ENCODE measurements at places on chromosomes 1 and 21.
A peak's percentile ranks its signal among the peaks of the same experiment; 100 is the strongest.

DNA sequence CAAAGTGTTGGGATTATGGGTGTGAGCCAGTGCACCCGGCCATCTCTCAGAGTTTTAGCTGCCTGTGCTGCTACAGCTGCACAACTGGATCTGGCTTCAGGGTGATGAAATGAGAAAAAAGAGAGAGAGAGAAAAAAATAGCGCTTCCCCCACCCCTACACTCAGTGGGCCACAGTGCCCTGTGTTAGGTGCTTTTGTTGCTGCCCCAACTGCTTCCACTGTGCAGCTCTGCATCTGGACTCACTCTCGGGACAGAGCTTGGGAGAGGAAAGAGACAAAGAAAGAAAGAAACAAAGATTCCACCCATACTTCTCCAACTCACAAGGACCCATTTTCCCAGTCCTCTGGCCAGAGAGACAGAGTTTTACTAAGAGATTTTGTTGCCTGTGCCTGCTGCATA lies 50.4 kb downstream of the INAVA start:
- DNase-seq: no peak

- DNase-seq: peak; percentile 82
Observed at GRCh38 chr1:230849451-230850224, 18.7 kb downstream of the C1orf198 start.

- no peak for DNase-seq
Observed at GRCh38 chr1:200737647-200738291, 924 bp upstream of the CAMSAP2 start.

DNA sequence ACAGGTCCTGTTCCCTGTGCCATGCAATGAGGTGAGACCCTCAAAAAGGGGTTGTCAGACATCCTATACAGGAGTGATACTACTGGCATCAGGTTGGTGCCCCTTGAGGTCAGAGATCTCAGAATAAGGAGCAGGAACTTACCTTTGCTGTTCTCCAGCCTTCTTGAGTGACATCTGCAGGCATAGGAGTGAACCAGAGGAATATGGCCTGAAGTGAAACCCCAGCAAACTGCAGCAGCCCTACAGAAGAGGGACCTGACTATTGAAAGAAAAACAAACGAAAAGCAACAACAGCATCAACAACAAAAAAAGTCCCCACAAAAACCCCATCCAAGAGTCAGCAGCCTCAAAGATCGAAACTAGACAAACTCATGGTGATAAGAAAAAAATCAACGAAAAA lies 74.5 kb downstream of the CHD1L start:
- no peak for DNase-seq

- peak; percentile 60 for DNase-seq
Observed at GRCh38 chr1:173473599-173474011, 3.5 kb upstream of the PRDX6 start.

GRCh38 chr1:27349784-27350662 lies 8.2 kb downstream of the SYTL1 start:
- DNase-seq: peak; percentile 59

DNA sequence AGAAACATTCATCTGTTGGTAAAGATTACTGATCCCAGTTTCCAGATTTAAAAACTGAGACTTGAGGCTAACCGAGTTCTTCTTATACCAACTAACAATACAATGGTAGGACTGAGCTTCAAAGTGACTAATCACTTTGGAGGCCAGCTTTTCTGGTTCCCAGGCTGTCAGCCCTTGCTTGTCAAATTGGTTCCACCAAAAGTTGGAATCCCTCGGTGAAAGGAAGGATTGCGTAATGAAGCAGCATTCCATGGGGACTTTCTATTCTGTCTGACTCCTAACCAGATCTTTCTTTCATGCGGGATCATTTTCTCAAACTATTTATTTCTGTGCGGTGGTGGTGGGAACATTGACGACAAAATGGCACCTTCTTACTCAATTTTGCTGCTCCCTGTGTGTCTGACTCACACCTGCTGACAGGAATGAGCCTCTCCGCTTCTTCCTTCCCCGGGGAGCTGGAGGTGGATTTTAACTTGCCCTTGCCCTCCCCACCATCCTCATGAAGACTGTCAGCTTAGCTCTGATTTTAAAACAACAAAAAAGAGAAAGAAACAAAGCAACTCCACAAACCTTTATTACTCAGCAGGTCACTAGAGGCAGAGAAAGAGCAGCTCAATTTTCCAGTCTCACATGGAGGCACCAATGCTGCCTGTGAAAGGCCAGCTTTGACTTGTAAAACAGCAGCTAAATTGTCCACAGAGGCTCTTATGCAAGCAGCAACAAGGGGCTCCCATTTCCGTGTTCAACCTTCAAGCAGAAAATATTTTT lies 32.9 kb upstream of the RASAL2 start:
- DNase-seq: peak; percentile 54

- DNase-seq: peak; percentile 99
Observed at GRCh38 chr1:238409191-238409850, 518.6 kb upstream of the ZP4 start.

DNA sequence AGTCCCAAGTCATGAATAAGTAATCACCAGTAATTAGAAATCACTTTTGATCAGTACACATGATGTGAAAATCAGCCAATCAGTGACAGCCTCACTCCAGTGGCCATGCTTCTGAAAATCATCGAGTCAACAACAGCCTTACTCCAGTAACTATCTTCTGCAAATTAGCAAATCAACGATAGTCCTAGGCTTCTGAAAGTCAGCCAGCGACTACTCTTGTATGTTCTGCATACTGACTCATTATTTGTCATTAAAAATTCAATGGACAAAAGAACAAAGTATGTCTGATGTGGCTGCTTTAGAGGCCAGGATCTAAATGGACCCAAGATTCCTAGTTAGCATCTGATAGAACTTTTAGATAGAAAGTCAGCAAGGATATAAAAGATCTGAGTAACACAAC lies 102.5 kb downstream of the GPR52 start:
- DNase-seq: peak; percentile 27

DNA sequence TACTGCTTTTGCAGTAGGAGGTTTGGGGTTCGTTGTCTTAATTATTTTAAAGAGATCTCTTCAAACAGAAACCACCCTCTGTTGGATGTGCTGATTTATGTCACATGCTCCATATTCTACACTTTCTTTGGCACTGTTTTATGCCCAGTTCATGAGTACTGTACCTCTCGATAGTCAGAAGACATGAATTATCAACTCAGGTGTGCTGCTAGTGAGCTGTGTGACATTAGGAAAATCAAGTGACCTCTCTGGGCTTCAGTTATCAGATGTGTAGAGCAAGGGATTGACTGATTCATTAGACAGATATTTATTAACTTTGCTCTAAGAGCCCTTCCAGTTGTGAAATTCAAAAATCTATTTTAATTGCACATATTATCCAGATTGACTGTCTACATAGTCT lies 2.1 kb upstream of the AHCTF1 start:
- DNase-seq: no peak

DNA sequence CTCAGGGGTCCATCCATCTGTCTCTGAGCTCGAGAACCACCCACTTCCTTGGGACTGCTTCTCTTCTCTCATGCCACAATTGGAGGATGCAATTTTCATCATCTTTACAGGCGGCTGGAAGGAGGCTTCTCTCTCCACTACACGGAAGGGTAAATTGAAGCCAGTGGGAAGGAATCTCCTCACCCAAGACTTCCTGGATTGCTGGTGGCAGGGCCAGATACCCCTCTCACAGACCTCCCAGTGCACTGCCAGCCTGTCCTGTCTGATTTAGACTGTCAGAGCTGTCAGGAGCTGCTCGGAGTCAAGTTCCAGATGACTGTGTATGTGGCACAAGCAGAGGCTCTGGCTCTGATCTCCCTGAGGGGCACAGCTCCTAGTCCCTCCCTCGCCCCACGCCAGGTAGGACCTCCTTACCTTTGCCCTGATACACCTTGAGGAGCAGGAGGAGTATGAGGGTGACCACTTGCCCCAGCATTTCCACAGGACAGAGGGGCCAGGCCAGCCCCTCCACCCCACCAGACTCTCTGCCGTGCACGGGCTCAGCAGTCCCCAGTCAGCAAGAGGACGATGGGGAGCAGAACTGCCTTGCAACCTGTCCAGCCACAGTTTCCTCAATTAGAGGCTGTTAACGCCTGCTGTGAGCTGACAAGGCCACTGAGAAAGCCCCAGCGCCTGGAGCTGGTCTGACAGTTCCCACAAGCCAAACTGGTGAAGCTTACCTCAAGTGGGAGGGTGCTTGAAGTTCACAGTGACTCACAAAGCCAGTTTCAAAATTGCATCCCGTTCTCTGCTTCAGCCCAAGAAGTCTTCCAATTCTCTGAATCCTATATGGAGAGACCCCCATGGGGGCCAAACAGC lies at the start of gene CD244:
Gene CD244 (minus strand): TSS at position 685 of the 858 bp plus-strand sequence. CDS start 210 bp downstream, at position 475.
- no peak for DNase-seq

DNA sequence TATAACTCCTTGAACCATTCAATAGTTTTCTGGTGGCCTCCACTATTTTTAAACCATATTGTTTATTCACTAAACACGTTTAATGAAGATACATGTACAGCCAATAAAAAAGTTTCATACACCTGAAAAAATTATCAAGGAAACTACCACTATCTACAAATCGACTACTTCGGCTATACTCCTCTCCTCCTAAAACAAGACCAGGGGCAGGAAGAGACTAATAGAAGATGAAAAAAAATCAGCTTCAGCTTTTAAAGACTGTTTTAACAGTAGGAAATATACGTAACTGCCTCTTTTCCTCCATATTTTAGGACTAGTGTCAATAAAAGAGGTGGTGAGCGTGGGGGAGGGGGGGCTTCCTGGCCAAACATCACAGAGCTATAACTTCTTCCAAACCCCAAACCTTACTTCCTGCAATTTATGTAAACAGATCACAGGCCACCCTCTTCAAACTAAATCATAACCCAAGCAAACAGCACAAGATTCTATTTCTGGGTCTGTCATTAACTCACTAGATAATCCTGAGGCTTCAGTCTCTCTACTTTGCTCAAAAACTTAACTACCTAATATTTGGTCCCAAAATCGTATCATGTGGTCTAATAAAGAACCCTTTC lies 15.1 kb downstream of the FOXJ3 start:
- DNase-seq: no peak

DNA sequence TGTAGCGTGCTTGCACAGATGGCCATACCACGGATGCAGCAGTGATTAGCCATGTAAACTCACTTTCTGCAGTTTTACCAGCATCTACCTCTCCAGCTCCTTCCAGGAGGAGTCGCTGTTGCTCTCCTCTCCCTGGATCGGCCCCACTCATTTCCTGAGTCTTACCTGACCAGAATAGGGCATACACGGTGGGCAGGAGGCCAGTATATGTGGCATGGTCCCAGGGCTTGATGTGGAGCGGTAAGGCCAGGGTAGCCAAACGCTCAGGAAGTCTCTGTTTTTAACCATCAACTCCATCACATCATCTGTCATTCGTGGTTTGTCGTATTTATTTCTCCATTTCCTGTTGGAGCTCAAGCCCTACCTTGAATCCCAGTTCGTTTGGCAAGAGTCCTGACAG lies 163.4 kb upstream of the USP24 start:
- peak; percentile 52 for DNase-seq

DNA sequence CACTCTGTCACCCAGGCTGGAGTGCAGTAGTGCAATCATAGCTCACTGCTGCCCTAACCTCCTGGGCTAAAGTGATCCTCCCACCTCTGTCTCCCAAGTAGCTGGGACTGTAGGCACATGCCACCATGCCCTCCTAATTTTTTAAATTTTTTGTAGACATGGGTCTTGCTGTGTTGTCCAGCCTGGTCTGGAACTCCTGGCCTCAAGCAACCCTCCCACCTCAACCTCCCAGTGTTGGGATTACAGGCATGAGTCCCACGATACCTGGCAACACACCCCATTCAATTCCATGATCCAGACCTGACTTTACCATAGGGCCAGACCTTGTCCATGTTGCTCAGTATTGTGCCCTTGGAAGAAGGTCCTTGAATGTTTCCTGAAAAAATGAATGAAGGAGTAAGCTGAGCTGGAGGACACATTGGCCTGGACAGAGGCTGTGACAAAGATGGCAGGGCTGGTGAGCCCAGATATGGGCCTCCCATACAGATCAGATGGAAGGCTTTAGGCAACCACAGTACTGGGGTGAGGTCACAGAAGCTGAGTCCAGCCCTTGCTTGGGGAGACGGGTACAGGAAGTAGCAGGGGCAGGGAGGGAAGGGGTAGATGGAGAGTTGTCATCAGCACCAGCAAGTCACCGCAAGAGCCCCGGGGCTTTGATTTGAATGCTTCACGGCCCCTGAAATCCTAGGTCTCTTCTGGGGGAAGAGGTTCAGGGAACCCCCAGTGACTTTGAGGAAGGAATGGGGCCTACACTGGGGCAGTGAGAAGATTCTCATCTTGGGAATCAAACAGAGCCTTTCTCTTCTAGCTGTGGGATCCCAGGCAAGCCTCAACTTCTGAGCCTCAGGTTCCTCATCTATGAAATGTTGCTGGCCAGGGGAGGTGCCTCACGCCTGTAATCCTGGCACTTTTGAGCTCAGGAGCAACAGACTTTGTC lies 40.1 kb upstream of the DMBX1 start:
- DNase-seq: no peak

- peak; percentile 71 for DNase-seq
Observed at GRCh38 chr1:171610385-171610784, 11.7 kb upstream of the MYOCOS start.

DNA sequence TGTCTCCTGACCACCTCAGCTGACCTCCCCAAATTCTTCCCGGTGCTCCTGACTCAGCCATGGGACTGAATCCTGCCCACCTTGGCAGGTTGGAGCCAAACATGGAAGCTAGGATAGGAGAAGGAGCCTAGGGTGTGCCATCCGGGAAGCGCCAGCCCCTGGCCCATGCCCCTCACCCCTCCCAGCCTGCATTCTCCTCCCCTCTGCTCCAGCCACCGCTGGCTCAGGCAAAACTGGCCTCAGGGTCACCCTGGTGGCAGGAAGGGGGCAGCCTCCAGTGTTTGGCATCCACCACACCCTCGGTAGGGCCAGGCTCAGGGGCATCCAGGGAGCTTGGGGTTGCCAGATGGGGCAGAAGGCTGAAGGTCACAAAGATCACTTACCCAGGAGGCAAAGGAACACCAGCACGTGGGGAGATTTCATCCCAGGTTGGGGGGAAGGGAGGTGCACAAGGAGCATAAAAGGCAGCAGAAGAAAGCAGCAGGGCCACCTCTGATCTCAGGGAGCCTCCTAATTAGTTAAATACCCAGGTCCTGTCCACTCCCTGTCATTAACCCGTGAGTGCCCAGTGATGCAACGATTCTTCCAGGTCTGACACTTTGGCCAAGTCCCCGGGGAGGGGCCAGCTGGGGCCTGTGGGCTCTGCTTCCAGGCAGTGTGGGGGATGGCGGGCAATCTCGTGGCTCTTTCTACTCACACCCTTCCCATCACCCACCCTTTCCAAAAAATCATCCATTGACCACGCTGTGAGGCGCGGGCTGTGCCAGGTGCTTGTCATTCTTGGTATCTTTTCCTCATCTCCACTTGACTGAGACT lies at the start of gene PLA2G2E:
Gene PLA2G2E (minus strand): TSS at position 481 of the 816 bp plus-strand sequence. CDS start 58 bp downstream, at position 423.
- DNase-seq: no peak

- no peak for DNase-seq
Observed at GRCh38 chr1:60394436-60394835, 320.9 kb upstream of the C1orf87 start.

DNA sequence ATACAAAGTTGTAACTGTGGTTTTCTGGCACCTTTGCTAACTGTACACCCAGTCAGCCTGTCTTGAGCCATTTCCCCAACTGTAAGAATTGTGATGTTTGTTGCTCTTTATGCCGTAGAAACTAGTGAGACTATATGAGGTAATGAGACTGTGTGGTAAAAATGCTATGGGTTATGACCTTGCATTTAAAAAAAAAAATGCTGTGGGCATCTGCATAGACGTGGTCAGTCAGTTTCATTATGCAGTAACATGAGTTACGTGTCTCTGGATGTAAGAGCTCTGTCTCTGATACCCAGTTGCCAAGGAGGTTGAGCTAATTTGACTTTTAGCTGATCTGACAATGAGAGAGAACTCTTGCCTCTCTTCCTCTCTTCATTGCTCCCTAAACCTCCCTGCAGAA lies 80.6 kb upstream of the LAMC2 start:
- peak; percentile 32 for DNase-seq

All from kidney tubule cell (primary cell).